ENCODE measurements at places on chromosomes 2 and 18. TPM values are rescaled to one million over a fixed set of nuclear protein-coding genes. Genes with fewer than 3 reads are reported as not detected.

GRCh38 chr2:240624011-240624949 is 1.0 kb upstream of the GPR35 start:
- H3K36me3 ChIP-seq: no peaks in the 10 kb centered on the region
- no peak for DNase-seq
- H3K4me1 ChIP-seq: no peaks in the 10 kb centered on the region
- no peak overlapping the region for H3K4me3 ChIP-seq

- H3K27ac ChIP-seq: no peak overlapping the region
- no peak overlapping the region for H3K4me3 ChIP-seq
- H3K27me3 ChIP-seq: peaks cover 2% of the 10 kb centered on the region
- DNase-seq: no peak
Measured at GRCh38 chr2:113046465-113046864, 6.2 kb downstream of the IL36B start.

DNA sequence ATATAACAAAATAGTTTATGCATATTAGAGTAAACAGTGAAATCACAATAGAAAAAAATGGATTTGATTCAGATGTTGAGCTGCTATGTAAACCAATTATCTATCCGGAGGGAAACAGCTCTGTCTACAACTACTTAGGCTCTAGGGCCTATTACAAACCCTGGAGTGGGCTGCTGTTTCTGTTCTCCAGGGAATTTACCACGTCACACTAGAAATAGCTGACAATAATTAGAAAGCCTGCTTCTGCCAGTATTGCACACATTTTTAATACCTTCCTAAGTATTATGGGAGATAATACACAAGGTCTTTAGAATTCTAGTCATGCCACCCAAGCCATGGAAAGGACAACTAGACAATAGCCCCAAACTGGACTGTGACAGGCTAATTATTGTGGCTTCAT is 411.1 kb downstream of the FIGN start:
- H3K27me3 ChIP-seq: no peaks in the 10 kb centered on the region
- no peak overlapping the region for H3K4me3 ChIP-seq
- no peak for DNase-seq
- H3K27ac ChIP-seq: no peak overlapping the region
- H3K4me1 ChIP-seq: no peaks in the 10 kb centered on the region
- no peaks in the 10 kb centered on the region for H3K36me3 ChIP-seq

DNA sequence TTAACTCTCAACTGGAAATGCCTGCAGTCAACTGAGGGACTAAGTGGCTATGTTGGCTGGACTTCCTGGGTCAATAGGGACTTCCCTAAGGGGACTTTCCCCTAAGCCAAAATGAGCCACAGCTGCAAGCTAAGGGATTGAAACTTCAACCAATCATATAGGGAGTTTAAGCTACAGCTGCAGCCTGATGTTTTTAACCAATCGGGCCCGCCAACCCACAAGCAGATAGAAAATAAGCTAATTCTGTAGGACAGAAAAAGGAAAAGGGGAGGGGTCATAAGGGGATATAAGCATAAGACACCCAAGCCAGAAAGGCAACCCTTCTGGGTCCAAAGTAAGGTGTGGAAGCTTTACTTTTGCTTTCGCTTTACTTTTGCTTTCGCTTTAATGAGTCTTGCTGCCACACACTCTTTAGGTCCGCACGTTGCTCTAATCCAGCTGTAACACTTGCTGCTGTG is 927.5 kb downstream of the ERBB4 start:
- H3K4me1 ChIP-seq: no peaks in the 10 kb centered on the region
- no peak for DNase-seq
- no peak overlapping the region for H3K27ac ChIP-seq
- no peaks in the 10 kb centered on the region for H3K27me3 ChIP-seq
- H3K36me3 ChIP-seq: no peaks in the 10 kb centered on the region

- no peak overlapping the region for H3K27ac ChIP-seq
- no peaks in the 10 kb centered on the region for H3K36me3 ChIP-seq
- H3K4me3 ChIP-seq: no peak overlapping the region
- DNase-seq: no peak
- H3K4me1 ChIP-seq: no peaks in the 10 kb centered on the region
Measured at GRCh38 chr18:58762781-58763171, 91.5 kb downstream of the MALT1 start.

DNA sequence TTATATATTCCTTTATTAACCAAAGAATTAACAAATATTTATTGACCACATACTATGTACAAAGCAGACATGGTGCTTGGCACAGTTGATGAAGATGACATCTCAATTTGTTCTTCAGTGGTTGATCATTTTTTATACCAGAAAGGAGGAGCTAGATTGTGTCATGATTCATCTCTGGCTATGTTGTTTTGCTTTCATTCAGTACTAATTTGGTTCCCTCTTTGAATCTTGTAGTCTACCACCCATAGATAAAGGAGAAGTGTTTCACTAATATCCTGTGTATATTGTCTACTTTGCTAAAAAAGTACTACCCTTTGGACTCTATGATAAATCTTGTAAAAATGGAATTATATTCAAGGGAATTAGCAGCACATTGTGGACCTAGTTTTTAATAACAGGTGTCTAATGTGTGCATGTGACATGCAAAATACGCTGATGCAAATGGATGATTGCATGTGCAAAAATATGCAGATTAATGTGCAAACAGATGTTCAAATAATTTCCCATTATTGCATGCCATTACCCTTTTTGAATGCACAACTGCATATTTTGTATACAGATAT is 313.2 kb upstream of the ZEB2 start:
- no peak for DNase-seq
- no peaks in the 10 kb centered on the region for H3K36me3 ChIP-seq
- H3K27ac ChIP-seq: no peak overlapping the region
- no peaks in the 10 kb centered on the region for H3K27me3 ChIP-seq
- no peak overlapping the region for H3K4me3 ChIP-seq

- peak overlapping the region; percentile 92 for H3K4me3 ChIP-seq
- H3K27me3 ChIP-seq: peaks cover 23% of the 10 kb centered on the region
- peaks cover 7% of the 10 kb centered on the region for H3K36me3 ChIP-seq
Measured at GRCh38 chr2:152099367-152100050, 665 bp upstream of the CACNB4 start.

- H3K27me3 ChIP-seq: peaks cover 6% of the 10 kb centered on the region
- peak overlapping the region; percentile 87 for H3K27ac ChIP-seq
- peaks cover 24% of the 10 kb centered on the region for H3K4me1 ChIP-seq
Measured at GRCh38 chr2:33535421-33535820, 59.0 kb downstream of the RASGRP3 start.

GRCh38 chr2:192604295-192604694 is 409.6 kb upstream of the TMEFF2 start:
- H3K4me1 ChIP-seq: no peaks in the 10 kb centered on the region
- no peaks in the 10 kb centered on the region for H3K36me3 ChIP-seq
- no peak overlapping the region for H3K27ac ChIP-seq
- DNase-seq: no peak
- no peak overlapping the region for H3K4me3 ChIP-seq
- no peaks in the 10 kb centered on the region for H3K27me3 ChIP-seq

- DNase-seq: no peak
- no peak overlapping the region for H3K4me3 ChIP-seq
- H3K4me1 ChIP-seq: peaks cover 3% of the 10 kb centered on the region
- H3K27me3 ChIP-seq: peaks cover 3% of the 10 kb centered on the region
- H3K36me3 ChIP-seq: no peaks in the 10 kb centered on the region
Measured at GRCh38 chr2:29033656-29034055, 40.7 kb downstream of the PCARE start.

DNA sequence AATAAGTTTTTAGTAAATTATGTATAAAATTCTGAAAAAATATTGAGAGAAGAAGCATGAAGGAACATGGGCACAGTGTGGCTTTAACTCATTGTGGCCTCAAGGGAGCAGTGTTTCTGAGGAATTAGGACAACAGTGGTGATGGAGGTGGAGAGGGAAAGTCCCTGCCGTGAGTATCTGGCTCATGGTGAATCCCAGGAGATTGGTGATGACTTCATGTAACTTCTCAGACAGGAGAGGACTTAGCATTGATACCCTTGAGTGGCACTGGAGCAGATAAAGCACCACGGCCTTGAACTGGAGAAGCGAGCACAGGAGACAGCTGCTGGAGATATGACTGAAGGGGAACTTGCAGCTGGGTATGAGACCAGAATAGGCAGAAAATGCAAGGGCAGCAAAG is 35.0 kb upstream of the LRP1B start:
- H3K36me3 ChIP-seq: peaks cover 10% of the 10 kb centered on the region
- no peak for DNase-seq
- H3K4me3 ChIP-seq: peak overlapping the region; percentile 63
- H3K27ac ChIP-seq: peak overlapping the region; percentile 10
- H3K27me3 ChIP-seq: no peaks in the 10 kb centered on the region
- H3K4me1 ChIP-seq: peaks cover 5% of the 10 kb centered on the region

DNA sequence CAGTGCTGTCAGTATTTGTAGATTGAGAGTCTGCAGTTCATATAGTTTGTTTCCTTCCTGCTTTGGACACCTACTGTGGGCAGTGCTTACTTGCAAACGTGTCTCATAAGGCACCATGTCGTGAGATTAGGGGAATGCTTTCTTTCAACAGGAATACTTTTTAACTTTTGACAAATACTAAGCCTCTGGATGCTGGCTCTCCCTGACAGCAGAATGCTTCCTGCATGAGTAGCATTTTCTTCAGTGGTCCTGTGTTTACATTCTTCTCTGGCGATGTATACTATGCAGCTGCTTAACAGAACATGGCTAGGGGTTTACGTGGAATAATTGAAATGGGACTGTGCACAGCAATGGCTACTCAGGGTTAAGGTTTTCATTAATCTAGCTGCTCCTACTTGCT is 807.5 kb downstream of the MBD2 start:
- DNase-seq: no peak
- H3K36me3 ChIP-seq: no peaks in the 10 kb centered on the region
- no peak overlapping the region for H3K4me3 ChIP-seq
- H3K4me1 ChIP-seq: no peaks in the 10 kb centered on the region
- no peaks in the 10 kb centered on the region for H3K27me3 ChIP-seq

DNA sequence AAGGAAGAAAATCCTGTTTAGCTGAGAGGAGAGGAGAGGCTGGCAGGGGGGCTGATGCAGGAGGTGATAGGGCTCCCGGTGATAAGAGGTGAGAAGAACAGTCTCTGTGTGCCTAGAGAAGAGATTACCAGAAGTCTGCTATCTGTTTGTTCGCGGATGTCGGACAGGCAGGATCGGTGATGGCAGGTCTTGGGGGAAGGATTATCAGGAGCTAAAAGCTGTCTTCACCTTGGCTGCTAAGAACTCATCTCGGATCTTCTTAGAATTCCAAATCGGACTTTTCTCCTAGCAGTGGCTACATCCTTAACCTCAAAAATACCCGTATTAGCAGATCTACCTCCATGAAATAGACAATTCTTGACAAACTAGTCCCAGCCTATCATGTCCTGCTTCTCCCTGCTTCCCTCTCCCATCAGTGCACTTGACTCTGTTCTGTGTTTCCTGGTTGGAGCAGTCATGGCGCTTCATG is 282.1 kb upstream of the TRIB2 start:
- H3K27me3 ChIP-seq: no peaks in the 10 kb centered on the region
- no peak overlapping the region for H3K27ac ChIP-seq
- no peaks in the 10 kb centered on the region for H3K36me3 ChIP-seq
- H3K4me3 ChIP-seq: no peak overlapping the region
- DNase-seq: no peak
- no peaks in the 10 kb centered on the region for H3K4me1 ChIP-seq

- no peaks in the 10 kb centered on the region for H3K36me3 ChIP-seq
- H3K4me3 ChIP-seq: no peak overlapping the region
- no peak for DNase-seq
- no peaks in the 10 kb centered on the region for H3K27me3 ChIP-seq
Measured at GRCh38 chr2:102484310-102485061, 11.5 kb downstream of the SLC9A4 start.

- no peak for DNase-seq
- peaks cover 11% of the 10 kb centered on the region for H3K4me1 ChIP-seq
- H3K36me3 ChIP-seq: no peaks in the 10 kb centered on the region
- H3K4me3 ChIP-seq: no peak overlapping the region
- peaks cover 3% of the 10 kb centered on the region for H3K27me3 ChIP-seq
Measured at GRCh38 chr18:74498712-74499627, 2.8 kb downstream of the CNDP2 start.

GRCh38 chr2:134174711-134175110 is 79.2 kb upstream of the MGAT5 start:
- H3K27ac ChIP-seq: no peak overlapping the region
- H3K4me3 ChIP-seq: no peak overlapping the region
- H3K36me3 ChIP-seq: no peaks in the 10 kb centered on the region
- H3K4me1 ChIP-seq: peaks cover 5% of the 10 kb centered on the region

GRCh38 chr18:39523281-39523680 is 1957.7 kb upstream of the CELF4 start:
- DNase-seq: no peak
- no peaks in the 10 kb centered on the region for H3K36me3 ChIP-seq
- H3K4me1 ChIP-seq: peaks cover 9% of the 10 kb centered on the region
- peaks cover 5% of the 10 kb centered on the region for H3K27me3 ChIP-seq
- no peak overlapping the region for H3K27ac ChIP-seq

GRCh38 chr2:22882643-22883042 is 502.3 kb upstream of the KLHL29 start:
- H3K27me3 ChIP-seq: peaks cover 2% of the 10 kb centered on the region
- H3K4me1 ChIP-seq: no peaks in the 10 kb centered on the region
- no peaks in the 10 kb centered on the region for H3K36me3 ChIP-seq

GRCh38 chr2:140892436-140892835 is 1238.4 kb downstream of the LRP1B start:
- H3K4me1 ChIP-seq: no peaks in the 10 kb centered on the region
- H3K27me3 ChIP-seq: no peaks in the 10 kb centered on the region
- H3K4me3 ChIP-seq: no peak overlapping the region
- DNase-seq: no peak

DNA sequence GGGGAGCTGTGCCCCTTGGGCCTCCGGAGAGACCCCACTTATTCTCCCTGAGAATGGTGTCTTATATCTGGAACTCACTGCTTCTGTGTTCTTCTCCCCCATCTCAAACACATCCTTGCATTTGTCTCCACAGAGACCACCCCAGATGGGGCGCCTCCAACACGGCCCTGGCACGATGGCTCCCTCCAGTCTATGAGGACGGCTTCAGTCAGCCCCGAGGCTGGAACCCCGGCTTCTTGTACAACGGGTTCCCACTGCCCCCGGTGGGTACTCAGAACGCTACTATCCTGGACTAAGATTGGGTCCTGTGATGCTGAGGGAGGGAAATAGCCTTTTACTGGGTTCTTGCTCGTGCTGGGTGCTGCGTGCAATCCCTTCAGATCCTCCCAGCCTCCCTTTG is 40.3 kb downstream of the TPO start:
- H3K27ac ChIP-seq: no peak overlapping the region
- H3K36me3 ChIP-seq: no peaks in the 10 kb centered on the region
- no peaks in the 10 kb centered on the region for H3K27me3 ChIP-seq
- no peak overlapping the region for H3K4me3 ChIP-seq
- peaks cover 15% of the 10 kb centered on the region for H3K4me1 ChIP-seq
- no peak for DNase-seq

TUBA3E gene
- not detected for total RNA-seq

CXCR1 gene
- total RNA-seq: not detected

KLF7 gene
- 323 TPM for total RNA-seq

HOXD9 gene
- total RNA-seq: 0.44 TPM

ALKAL2 gene
- 1.0 TPM for total RNA-seq

RPRM gene
- 95.9 TPM for total RNA-seq

CROCC2 gene
- total RNA-seq: not detected

PRKD3 gene
- total RNA-seq: 47.9 TPM
